Epithelial cell of prostate (primary cell): ENCODE measurements at places on chromosomes 5 and 9.

DNA sequence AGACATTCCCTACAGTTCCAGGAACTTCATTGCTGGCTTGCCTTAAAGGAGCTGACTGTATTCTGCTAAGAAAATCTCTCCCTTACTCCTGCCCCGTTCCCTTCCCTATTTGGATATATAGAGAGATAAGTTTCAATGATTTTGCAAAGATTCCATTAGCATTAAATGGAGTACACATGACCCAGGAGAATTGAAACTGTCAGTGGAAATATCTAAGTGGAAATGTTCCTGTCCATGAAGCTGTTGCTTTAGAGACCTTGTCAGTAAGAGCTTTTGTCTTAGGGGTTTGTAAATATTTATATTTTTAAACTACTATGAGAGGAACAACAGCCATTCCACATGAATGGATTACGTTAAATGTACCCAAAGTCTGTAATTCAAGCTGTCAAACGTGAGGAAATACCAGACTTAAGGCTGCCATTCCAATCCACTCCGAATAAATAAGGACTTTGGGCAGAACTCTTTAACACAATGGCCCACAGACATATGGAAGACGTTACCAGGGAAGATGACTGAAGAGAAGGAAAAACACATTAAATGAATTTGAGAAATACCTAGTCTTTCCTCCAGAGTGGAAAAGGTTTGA is 387.1 kb upstream of the PAPPA start:
- no peak for DNase-seq

- no peak for DNase-seq
Observed at GRCh38 chr9:138053996-138054752, 176.6 kb downstream of the CACNA1B start.

- no peak for DNase-seq
Observed at GRCh38 chr5:115948091-115948534, 14.2 kb upstream of the LVRN start.

GRCh38 chr5:116872986-116873385 is 298.4 kb upstream of the SEMA6A start:
- DNase-seq = no peak

DNA sequence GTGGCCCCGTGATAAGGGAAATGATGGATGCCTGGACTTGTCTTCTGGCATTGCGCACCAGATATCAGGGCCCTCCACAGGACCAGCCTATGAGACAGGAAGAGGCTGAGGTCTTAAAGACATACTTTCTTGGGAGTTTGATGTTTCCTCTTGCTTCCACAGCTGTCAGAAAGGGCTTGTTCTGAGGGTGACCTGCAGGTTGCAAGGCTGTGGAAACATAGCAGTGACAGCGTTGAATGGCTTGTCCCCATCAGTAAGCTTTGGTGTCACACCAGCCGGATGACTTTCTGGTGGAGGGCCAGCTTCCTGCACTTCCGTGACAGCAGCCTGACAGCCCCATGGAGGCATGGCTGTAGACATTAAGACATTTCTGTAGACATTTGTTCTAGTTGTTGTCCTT is 143.2 kb downstream of the C9orf152 start:
- no peak for DNase-seq

DNA sequence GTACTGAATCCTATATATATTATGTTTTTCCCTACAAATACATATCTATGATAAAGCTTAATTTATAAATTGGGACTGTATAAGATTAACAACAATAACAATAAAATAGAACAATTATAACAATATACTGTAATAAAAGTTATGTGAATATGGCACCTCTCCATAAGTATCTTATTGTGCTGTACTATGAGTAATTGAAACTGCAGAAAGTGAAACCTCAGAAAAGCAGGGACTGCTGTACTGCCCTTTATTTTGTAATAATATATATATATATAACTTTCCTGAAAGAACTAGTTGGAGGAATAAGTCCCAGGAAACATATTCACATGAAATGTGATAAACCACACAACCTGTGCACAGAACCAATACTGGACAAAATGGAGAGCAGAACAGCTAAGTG is 77.3 kb downstream of the PAM start:
- DNase-seq = no peak
